ENCODE measurements at places on chromosomes 1 and 21.

- no peak for DNase-seq
Observed at GRCh38 chr1:206949641-206950040, 3.4 kb upstream of the PIGR start.

DNA sequence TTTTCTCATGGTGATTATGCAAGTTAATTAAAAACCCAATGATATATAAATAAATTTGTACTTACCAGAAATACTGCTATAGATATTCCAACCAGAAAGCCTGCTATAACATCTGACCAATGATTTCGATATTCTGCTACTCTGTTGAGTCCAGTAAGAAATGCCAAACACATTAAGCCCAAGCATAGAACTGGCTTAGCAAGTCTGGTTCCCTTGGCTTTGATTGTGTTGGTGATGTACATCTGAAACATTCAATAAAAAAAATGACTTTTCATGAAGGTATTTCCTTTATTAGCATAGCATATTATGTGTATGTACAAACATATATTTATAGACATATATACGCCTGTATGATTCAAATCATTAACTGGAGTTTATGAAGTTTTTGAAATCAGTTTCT is 82.8 kb downstream of the PLPPR5 start:
- no peak for DNase-seq

GRCh38 chr1:175338387-175339135 is 146.0 kb upstream of the KIAA0040 start:
- peak; percentile 26 for DNase-seq

DNA sequence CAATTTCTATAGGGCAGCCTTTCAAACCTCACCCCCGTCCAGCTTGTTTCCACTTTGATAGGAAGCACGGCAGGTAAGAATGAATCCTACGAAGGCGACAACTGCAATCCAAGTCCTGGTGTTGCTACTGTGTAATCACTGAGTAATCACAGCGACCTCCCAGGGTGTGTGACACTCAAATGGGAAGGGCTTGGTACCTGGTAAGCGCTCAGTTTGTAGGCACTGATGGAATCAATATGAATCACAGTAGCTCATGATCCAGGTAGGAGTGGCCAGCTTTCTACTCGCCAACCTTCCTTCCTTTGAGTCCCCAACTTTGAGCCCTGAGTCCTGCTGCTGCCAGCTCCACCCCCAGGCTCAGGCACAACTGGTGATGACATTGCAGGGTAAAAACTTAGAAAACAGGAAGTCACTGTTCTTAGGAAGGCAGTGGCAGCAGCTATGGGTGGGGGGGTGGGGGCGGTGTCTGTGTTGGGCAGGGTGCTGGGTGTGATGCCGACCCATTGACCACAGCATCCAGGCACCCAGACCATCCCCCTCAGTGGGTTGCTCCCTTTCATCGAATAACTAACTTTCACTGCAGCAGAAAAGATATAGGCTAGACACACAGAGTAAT is 70.7 kb downstream of the CD247 start:
- DNase-seq: no peak

DNA sequence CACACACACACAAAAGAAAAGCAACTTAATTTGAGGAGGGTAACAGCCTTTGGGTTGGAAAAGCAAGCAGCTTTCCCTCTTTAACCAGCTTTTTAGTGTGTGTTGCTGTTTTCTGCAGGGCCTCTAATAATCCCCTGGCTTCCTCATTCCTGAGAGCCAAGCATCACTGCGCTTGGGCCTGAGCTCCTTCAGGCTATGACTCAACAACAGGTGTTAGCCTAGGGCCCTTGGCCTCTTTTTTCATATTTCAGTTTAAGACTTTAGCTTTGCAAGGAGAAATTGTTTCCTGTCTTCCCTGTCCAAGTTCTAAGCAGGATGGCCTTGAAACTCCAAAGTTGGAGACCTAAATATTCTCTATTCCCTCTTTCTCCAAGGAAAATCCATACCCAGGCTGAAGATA is 26.2 kb upstream of the SNX27 start:
- DNase-seq: no peak

- DNase-seq: no peak
Observed at GRCh38 chr1:41712695-41713094, 206.0 kb downstream of the HIVEP3 start.

DNA sequence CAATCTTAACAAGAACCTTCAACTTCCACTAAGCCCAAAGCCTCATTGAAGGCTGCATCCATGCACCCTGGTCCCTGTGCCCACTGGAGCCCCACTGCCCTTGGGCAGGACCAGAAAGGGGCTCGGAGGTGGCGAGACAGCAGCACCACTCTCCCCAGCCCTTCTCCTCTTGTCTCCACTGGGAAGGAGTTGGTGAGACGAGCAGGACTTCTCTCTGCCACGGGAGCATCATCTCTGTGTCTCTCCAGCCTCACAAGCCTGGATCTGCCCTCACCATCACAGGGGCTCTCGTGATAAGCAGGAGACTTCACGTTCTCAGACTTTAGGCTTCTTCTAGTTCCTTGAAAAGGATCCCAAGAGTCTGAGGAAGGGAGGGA is 7.2 kb upstream of the ETV3L start:
- DNase-seq: no peak

GRCh38 chr21:41124641-41125201 is 43.2 kb upstream of the BACE2 start:
- DNase-seq: no peak

GRCh38 chr1:231124746-231125145 is 37.1 kb upstream of the TRIM67 start:
- DNase-seq: no peak

DNA sequence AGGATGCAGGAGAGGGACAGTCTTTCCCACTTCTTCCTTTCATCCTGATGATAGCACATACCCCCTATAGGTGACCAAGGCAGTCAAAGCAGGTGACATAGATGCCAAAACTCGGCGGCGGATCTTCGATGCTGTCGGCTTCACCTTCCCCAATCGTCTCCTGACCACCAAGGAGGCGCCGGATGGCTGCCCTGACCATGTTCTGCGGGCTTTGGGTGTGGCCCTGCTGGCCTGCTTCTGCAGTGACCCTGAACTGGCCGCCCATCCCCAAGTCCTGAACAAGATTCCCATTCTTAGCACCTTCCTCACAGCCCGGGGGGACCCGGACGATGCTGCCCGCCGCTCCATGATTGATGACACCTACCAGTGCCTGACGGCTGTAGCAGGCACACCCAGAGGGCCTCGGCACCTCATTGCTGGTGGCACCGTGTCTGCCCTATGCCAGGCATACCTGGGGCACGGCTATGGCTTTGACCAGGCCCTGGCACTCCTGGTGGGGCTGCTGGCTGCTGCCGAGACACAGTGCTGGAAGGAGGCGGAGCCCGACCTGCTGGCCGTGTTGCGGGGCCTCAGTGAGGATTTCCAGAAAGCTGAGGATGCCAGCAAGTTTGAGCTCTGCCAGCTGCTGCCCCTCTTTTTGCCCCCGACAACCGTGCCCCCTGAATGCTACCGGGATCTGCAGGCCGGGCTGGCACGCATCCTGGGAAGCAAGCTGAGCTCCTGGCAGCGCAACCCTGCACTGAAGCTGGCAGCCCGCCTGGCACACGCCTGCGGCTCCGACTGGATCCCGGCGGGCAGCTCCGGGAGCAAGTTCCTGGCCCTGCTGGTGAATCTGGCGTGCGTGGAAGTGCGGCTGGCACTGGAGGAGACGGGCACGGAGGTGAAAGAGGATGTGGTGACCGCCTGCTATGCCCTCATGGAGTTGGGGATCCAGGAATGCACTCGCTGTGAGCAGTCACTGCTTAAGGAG is 2.9 kb downstream of the NCDN start:
- DNase-seq: no peak

DNA sequence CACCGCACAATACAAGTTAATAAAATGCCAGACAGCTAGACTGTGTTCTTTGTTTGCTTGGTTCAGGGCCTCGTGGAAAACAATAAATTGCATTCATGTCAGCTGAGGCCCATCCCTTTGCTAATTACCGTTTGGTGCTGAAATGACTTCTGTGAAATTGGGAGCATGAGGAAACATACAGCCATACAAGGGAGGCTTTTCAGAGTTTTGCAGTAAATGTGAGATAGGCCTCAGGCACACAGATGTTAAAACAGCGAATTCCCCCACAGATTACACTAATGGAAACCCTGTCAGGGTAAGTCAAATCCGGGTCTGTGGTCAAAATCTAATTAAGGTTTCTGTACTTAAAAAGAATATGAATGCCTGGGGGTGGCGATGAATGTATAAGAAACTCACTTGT is 173.5 kb upstream of the LMO4 start:
- DNase-seq: no peak

DNA sequence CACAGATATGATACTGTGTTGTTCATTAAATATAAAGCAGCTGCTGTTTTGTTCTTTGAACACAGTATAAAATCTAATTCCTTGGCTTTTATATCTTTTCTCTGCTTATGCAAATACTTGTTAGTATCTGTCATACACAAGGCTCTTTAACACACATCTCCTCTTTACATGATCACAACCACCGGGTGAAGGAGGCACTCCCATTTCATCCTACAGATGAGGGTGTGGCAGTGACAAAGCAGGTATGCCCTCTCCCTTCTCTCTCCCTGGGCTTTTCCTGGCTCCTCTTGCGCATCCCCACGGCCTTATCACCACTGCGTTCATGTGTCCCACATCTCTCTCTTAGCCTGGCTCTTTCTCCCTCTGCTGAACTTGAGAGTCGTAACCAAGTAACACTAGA is 38.2 kb downstream of the JUN start:
- DNase-seq: no peak

- DNase-seq: no peak
Observed at GRCh38 chr21:42389449-42389835, 6.4 kb downstream of the TMPRSS3 start.

DNA sequence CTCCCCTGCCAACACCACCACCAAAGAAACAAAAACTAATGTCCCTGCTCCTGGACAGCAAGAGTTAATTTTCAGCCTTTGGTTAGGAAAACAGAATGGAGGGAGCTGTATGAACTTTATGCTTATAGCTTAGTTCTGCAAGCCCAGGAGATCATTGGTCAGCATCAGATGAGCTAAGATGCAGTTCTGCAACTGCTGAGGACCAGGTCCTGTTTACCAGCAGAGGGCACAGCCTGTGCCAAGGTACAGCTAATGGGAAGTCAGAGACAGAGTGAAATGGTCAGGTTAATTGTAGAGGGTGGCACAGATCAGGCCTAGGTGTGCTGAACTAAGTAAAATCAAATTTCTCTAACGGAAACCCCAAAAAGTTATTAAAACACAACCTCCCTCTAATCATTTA is 161.3 kb downstream of the ROR1 start:
- no peak for DNase-seq

GRCh38 chr1:32256473-32257226 is 5.6 kb downstream of the LCK start:
- DNase-seq: no peak

GRCh38 chr1:9211291-9211811 is 23.2 kb upstream of the H6PD start:
- no peak for DNase-seq

- no peak for DNase-seq
Observed at GRCh38 chr1:225657462-225657989, 4.6 kb upstream of the ENAH start.

DNA sequence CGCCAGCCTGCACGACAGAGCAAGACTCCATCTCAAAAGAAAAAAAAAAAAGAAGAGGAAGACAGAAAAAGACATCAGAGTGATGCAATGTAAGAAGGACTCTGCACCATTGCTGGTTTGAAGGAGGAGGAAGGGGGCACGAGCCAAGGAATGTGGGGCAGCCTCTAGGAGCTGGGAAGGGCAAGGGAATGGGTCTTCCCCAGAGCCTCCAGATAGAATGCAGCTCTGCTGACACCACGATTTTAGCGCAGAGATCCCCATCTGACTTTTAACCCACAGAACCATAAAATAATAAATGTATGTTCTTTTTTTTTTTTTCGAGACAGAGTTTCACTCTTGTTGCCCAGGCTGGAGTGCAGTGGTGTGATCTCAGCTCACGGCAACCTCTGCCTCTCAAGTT is 33.9 kb upstream of the LAMC2 start:
- no peak for DNase-seq

DNA sequence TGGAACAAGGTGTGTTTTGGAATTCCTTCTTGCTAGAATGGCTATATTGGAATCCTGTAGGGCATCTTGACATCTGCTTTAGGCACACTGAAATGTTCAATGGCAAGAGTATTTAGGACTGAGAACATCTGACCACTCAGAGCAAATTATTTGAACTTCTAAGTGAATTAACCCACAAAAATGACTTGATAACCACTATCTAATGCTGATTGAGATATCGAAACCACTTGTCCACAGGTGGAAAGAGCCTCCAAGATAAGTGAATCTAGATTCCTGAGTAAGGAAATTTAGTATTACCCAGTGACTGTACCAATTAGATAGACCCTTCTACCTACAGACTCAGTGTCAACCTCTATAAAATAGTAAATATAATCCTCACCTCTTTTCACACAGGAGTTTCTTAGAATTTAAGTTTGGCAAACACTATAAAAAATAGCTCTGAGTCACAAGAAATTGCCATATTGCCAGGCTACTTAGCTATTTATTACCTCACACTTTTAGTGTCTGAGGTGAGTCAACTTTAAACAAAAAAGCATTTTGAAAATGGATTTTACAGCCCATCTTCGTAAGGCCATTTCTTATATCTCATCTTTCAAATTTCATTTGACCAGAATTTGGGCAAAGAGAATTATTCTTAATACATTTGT is 421.8 kb downstream of the PTBP2 start:
- no peak for DNase-seq

GRCh38 chr1:227568593-227568992 is 5.2 kb downstream of the ZNF678 start:
- no peak for DNase-seq

- no peak for DNase-seq
Observed at GRCh38 chr1:76998582-76999223, 131.4 kb downstream of the ST6GALNAC5 start.

- no peak for DNase-seq
Observed at GRCh38 chr1:33118274-33118673, 37.3 kb downstream of the AZIN2 start.

- DNase-seq: peak; percentile 11
Observed at GRCh38 chr1:36703526-36704208, 221.0 kb upstream of the CSF3R start.

DNA sequence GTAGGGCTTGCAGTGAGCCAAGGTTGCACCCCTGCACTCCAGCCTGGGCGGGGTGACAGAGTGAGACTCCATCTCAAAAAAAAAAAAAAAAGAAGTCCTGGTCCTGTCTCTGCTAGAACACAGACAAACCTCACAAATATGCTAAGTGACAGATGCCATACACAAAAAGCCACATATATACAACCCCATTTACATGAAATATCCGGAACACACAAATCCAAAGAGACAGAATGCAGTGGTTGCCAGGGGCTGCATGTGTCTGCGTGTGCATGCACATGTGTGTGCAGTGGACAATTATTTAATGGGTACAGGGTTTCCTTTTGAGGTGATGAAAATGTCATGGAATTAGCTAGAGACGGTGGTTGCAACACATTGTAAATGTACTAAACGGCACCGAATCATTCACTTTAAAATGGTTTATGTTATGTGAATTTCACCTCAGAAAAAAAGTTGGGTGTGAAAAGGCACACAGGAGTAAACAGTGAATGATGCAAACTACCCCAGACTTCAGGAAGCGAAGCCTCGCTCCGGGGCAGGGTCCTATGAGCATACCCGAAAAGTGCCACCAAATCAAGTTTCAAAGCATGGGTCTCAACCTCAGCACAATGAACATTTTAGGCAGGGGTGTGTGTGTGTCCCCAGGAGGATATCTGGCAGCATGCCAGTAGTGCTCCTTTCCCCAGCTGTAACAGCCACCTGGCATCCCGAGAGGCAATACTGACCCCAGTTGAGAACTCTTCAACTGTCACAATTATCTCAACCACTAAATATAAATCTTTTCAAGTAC is 48.3 kb downstream of the GNB1 start:
- DNase-seq: no peak

- DNase-seq: no peak
Observed at GRCh38 chr1:23521588-23521987, 9.4 kb downstream of the E2F2 start.
